ENCODE measurements at places on chromosomes 6 and 20.

DNA sequence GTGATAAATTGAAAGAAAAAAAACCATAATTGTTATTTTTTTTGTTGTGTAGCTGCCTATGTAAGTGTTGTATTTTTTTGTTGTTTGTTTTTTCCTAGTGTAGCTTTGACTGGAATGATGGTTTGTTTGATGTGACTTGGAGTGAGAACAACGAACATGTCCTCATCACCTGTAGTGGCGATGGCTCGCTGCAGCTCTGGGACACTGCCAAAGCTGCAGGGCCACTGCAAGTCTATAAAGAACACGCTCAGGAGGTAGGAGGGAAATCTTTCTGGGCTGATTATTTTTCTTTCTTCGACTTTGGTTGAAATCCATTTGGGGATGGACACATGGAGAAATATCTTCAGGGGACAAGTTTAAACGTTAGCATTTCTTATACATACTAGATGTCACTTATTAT lies 3.8 kb downstream of the PEX7 start:
- no peak for DNase-seq

GRCh38 chr6:140789466-140789865 lies 1343.3 kb upstream of the GJE1 start:
- DNase-seq = no peak

DNA sequence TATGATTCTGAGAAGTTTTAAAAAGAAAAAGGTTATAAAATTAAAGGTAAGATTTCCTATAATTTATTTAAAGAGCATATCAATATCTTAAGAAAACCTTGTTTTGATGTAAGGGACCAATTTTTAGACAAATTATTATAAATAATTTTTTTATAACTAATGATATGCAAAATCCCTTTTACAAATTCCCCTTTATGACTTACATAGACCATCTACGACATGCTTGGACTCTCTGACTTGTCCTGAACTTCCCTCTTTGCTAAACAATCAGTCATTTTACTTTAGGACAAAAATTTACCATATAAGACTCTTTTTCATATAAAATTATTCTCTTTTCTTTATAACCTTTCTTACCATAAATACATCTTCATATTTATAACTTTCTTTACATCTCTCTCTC lies 15.3 kb upstream of the ANGPT4 start:
- no peak for DNase-seq

DNA sequence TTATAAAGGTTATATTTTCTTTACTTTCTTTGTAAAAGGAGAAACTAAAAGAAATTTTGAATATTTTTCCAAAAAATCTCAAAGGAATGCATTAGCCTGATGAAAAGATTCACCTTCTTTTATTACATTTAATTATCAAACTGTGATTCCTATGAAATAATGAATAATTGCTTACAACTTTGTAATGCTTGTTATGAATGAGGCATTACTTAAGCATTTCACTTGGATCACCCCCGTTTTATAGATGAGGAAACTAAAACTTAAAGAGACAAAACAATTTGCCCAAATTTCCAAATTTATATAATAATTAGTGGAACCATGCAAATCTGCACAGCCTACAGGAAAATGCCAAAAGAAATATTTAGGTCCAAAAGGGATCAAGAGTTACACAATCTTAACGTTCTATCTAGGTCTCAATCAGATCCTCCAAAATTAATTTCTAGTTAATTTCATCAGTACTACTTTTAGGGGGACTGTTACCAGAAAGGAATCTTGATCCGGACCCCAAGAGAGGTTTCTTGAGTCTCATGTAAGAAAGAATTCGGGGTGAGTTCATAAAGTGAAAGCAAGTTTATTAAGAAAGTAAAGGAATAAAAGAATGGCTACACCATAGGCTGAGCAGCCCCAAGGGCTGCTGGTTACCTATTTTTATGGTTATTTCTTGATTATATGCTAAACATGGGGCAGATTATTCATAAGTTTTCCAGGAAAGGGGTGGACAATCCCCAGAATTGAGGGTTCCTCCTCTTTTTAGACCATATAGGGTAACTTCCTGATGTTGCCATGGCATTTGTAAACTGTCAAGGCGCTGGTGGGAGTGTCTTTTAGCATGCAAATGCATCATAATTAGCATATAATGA lies 288.0 kb downstream of the ADGB start:
- DNase-seq = no peak

GRCh38 chr20:12207875-12208274 lies 290.2 kb downstream of the BTBD3 start:
- peak; percentile 70 for DNase-seq

DNA sequence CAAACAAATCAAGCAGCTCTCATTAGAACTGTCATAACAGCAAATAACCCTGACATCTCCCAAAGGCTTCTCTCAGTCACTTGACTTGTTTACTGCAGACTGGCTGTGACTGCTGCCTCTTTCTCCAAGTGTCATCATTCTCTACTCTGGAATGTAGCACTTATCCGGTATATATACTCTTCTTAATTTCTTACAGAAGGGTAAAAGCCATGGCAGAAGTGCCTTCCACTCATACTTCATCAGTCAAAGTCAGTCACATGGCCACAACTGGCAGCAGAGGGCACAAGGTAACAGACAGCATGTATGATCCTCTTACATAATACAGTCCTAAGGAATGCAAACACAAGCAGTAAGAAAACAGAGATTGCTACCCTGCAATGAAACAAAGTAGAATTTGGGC lies 9.3 kb downstream of the NAPB start:
- DNase-seq = no peak

- no peak for DNase-seq
Measured at GRCh38 chr6:75604294-75604693, 2.6 kb downstream of the SENP6 start.

GRCh38 chr6:126914172-126914571 lies 204.3 kb upstream of the RSPO3 start:
- no peak for DNase-seq

All from islet precursor cell (in vitro differentiated cells).